ENCODE measurements at places on chromosomes 4 and X. TPM values are rescaled to one million over a fixed set of nuclear protein-coding genes. Genes with fewer than 3 reads are reported as not detected.

GRCh38 chr4:121957266-121957665 is 5.4 kb upstream of the TRPC3 start:
- no peaks in the 10 kb centered on the region for H3K36me3 ChIP-seq
- H3K4me1 ChIP-seq = no peaks in the 10 kb centered on the region
- DNase-seq = no peak
- H3K27me3 ChIP-seq = peaks cover 4% of the 10 kb centered on the region

GLOD5 gene
- total RNA-seq = not detected

DNA sequence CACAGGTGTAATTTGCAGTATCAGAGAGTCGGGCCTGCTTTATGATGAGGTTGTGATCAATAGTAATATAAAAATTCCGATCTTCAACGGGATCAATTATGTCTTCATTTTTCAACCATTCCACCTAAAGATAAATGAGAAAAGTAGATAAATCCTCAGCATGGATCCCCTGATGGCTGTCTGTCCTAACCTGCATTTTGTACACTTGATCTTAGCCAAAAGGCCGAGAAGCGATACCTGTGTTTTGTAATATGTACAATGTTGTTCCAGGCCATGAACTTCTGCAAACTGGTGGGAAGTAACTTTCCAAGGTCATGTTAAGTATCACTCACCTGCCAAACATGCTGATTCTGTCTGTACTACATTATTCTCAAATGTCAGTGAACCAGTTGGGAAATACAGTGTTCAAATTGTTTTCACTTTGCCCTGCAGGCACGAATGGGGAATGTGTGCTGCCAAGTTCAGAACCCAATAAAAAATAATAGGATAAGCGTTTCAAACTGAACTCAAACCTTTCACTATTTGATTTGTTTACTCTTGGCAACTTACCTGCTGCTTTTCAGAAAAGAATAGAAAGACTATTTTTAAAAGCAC is 298.1 kb downstream of the UNC5C start:
- H3K27ac ChIP-seq = no peak overlapping the region
- DNase-seq = no peak
- no peak overlapping the region for H3K4me3 ChIP-seq
- no peaks in the 10 kb centered on the region for H3K4me1 ChIP-seq
- no peaks in the 10 kb centered on the region for H3K27me3 ChIP-seq

GRCh38 chr4:37685823-37686372 is 278 bp downstream of the RELL1 start:
- DNase-seq = peak; percentile 62
- no peaks in the 10 kb centered on the region for H3K36me3 ChIP-seq
- H3K27ac ChIP-seq = peak overlapping the region; percentile 30

GRCh38 chrX:138704596-138704995 is 6.9 kb downstream of the FGF13 start:
- DNase-seq = no peak
- peaks cover 15% of the 10 kb centered on the region for H3K27me3 ChIP-seq
- H3K4me3 ChIP-seq = no peak overlapping the region
- no peaks in the 10 kb centered on the region for H3K4me1 ChIP-seq

MAGEA3 gene
- not detected for total RNA-seq

- H3K27me3 ChIP-seq = no peaks in the 10 kb centered on the region
- DNase-seq = no peak
- H3K36me3 ChIP-seq = no peaks in the 10 kb centered on the region
- H3K4me1 ChIP-seq = no peaks in the 10 kb centered on the region
These were observed 17.3 kb upstream of the FMR1 start for GRCh38 chrX:147894366-147894963.

- H3K4me1 ChIP-seq = no peaks in the 10 kb centered on the region
- H3K4me3 ChIP-seq = no peak overlapping the region
- H3K27ac ChIP-seq = no peak overlapping the region
- H3K36me3 ChIP-seq = no peaks in the 10 kb centered on the region
These were observed 78.2 kb downstream of the IL21 start for GRCh38 chr4:122542411-122543236.

GRCh38 chr4:37847311-37847884 is 20.9 kb downstream of the PGM2 start:
- peaks cover 61% of the 10 kb centered on the region for H3K36me3 ChIP-seq
- H3K4me3 ChIP-seq = no peak overlapping the region
- H3K4me1 ChIP-seq = no peaks in the 10 kb centered on the region
- no peaks in the 10 kb centered on the region for H3K27me3 ChIP-seq
- no peak for DNase-seq
- H3K27ac ChIP-seq = no peak overlapping the region

FGFRL1 gene
- total RNA-seq = 45.9 TPM

GRCh38 chrX:40622479-40623138 is 619 bp upstream of the MPC1L start:
- peaks cover 3% of the 10 kb centered on the region for H3K27me3 ChIP-seq
- H3K4me1 ChIP-seq = no peaks in the 10 kb centered on the region
- H3K36me3 ChIP-seq = peaks cover 3% of the 10 kb centered on the region
- no peak overlapping the region for H3K4me3 ChIP-seq
- no peak for DNase-seq

DNA sequence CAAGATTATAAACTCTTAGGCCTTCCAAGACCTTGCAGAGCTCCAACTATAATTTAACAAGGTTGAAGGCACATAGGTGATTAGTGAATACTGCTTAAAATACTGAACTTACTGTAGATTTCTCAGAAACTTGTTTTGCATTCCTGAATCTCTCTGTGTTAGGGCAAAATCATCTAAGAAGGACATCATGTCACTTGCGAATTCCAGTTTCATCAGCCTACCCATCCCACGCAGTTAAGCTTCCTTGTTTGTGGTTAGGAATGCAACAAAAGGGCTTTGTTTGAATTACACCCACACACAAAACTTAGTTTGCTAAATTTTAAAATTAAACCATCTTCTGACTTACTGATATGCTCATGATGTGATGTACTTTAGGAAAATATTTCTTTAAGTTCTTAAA is 174.0 kb downstream of the SOWAHB start:
- H3K4me1 ChIP-seq = no peaks in the 10 kb centered on the region
- no peak overlapping the region for H3K27ac ChIP-seq
- H3K27me3 ChIP-seq = no peaks in the 10 kb centered on the region
- DNase-seq = no peak

EDNRA gene
- 5.7 TPM for total RNA-seq

All from adrenal gland (tissue), 19 donors.